Stimulated activated CD4-positive, alpha-beta T cell treated with anti-CD3 and anti-CD28 coated beads, Interleukin-1b, Interleukin-23, amount 100 ng/mL, for 4 hours (primary cell): ENCODE measurements at places on chromosomes 16 and 17.
A peak's percentile ranks its signal among the peaks of the same experiment; 100 is the strongest.

DNA sequence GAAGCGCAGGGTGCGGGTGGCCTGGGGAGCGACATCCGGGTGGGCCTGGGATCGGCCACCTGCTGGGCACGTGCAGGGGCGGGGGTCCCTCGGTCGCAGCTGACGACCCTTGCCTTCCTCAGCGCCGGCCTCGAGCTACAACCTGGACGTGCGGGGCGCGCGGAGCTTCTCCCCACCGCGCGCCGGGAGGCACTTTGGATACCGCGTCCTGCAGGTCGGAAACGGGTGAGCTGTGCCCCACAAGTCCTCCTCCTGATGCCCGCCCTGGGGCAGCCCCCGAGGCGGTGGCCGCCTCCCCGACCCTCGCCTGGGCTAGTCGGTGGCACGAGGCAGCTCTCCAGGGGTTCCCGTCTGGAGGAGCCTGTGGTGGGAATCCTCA is 1.5 kb downstream of the ITGAL start:
- no peak for DNase-seq

- DNase-seq, result no peak
Observed at GRCh38 chr17:22694362-22695227, 1002.3 kb downstream of the KCNJ18 start.

- DNase-seq, result no peak
Observed at GRCh38 chr17:2924211-2924610, 128.0 kb downstream of the RAP1GAP2 start.

DNA sequence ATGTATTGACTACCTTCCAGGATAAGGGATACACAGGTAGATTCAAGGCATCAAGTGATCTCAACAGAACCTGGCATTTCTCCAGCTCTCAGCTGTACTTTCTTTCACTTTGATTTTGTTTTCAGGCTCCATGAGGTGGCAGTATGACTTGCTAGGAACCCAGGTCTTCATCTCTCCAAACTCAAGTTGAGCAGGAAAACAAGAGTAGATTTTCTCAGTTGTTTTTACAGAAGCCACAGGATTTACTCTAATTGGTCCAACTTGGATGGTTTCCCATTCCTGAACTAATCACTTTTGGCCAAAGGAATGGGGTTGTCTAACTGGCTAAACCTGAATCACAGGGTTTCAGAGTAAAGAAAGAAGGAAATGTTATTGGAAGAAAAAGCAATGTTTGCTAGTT is 146.6 kb downstream of the TRIM37 start:
- DNase-seq, result no peak

GRCh38 chr16:3949946-3950342 is 69.4 kb upstream of the CREBBP start:
- DNase-seq, result no peak

GRCh38 chr16:73692861-73693260 is 603.8 kb upstream of the PSMD7 start:
- DNase-seq, result no peak

GRCh38 chr16:8764525-8765250 is 32.8 kb downstream of the TMEM186 start:
- DNase-seq, result no peak

- DNase-seq, result no peak
Observed at GRCh38 chr16:64358291-64358690, 763.6 kb downstream of the CDH11 start.

DNA sequence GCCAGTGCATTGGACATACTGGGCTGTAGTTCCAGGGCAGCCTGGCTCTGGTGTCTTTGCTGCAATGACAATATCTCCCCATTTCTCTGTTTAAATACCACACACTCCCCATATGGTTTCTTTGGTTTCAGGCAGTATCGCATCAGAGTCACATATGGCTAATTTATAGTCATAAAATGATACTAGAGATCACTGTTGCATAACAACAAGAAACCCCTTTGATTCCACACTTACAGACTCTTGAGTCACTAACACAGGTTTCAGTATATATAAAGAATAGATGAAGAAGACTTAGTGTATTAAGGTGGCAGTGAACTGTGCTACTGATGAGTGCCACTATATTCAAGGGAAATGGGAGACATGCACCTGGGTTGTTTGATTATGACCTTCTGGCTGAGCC is 281.6 kb downstream of the WWOX start:
- no peak for DNase-seq

GRCh38 chr16:73171901-73172240 is 123.9 kb upstream of the ZFHX3 start:
- no peak for DNase-seq

- no peak for DNase-seq
Observed at GRCh38 chr17:41717408-41718286, 5.5 kb downstream of the GAST start.

DNA sequence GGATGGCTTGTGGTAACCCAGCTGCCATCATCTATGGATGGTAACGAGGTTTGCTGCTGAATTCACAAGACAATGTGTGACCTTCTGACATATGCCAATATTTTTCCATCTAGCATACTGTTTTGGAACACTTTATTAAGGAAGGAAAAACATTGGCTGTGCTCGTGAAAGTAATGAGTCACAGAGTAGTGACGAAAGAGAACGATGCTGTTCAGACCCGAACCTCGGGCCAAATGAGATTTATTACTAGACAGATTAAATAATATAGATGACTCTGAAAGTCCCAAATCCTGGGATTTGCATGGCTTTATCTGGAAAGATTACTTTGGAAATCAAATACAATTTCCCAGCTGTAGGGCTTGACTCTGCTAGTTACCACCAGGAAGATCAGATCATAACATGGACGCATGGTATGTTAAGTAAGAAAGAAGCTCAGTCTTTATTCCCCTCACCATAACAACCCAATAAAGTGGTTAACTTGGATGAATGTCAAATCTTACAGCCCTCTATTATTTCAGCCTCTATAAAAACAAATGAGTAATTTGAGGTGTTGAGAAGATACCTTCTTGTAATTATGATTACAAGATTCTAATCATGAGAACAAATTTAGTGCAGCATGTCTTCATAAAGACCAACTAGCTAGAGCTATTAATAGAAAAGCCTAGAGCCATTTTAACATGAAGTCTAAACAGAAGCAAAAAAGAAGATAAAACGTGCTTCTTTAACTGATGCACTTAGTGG is 32.6 kb downstream of the ERN1 start:
- no peak for DNase-seq

DNA sequence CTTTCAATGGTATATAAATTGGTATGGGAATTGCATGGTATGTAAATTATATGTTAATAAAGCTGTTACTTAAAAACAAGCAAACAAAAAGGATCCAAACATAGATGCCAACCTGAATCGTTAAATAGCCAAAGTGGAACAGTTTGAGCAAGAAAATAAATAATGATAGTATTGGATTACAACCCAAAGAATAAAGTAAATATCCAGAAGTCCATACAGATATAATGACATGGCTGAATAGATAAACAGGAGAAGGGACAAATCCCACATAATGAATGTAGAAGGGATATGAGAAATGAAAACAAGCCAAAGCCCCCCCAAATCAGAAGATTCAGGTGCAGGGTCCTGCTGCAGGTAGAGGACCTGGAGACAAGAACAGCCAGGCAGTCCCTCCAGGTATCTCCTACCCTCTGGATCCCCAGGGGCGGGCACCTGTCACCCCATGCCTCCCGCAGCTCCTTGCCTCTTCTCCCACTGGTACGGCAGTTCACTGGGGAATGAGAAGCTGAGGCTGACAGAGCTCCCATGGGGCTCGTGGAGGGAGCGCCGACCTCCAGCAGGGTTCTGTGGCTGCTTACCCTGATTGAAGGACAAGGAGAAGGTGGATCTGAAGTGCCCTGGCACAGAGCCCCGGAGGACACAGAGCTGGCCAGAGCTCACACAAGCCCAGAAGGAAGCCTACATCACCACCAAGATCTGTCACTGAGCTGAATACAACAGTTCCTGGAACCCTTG is 9.9 kb upstream of the LCAT start:
- DNase-seq, result no peak

- no peak for DNase-seq
Observed at GRCh38 chr16:88494335-88495154, 41.5 kb downstream of the ZFPM1 start.

DNA sequence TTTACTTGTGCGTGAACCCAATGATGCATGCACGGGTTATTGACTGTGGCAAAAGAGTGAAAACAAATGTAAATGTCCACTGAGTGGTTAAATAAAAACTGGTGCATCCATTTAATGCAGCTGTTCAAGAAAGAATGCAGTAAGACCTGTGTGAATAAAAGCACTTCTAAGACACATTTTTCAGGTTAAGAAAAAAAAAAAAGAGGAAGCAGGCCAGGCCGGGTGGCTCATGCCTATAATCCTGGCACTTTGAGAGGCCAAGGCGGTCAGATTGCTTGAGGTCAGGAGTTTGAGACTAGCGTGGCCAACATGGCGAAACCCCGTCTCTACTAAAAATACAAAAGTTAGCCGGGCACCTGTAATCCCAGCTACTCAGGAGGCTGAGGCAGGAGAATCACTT is 11.8 kb downstream of the CNGB1 start:
- no peak for DNase-seq

- no peak for DNase-seq
Observed at GRCh38 chr16:89964201-89964600, 15.6 kb downstream of the DEF8 start.

DNA sequence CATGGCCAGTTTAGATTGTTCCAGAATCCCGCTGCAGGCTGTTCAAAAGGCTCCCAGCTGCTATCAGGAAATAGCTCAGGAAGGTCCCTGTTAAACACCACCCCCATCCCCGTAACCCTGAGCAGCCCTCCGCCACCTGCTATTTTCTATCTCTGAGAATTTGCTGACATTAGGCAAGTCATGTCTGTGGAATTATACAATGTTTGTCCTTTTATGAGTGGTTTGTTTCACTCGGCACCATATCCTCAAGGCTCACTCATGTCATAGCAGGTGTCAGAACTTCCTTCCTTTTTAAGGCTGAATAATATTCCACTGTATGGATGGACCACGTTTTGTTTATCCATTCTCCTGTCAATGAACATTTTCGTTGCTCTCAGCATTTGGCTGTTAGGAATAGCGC is 164.3 kb upstream of the FOXF1 start:
- DNase-seq, result no peak

- peak; percentile 55 for DNase-seq
Observed at GRCh38 chr17:27236717-27237315, 57.1 kb upstream of the WSB1 start.

- no peak for DNase-seq
Observed at GRCh38 chr16:84446596-84447392, 57.7 kb downstream of the MEAK7 start.

- no peak for DNase-seq
Observed at GRCh38 chr16:14202697-14203096, 131.6 kb downstream of the MRTFB start.

DNA sequence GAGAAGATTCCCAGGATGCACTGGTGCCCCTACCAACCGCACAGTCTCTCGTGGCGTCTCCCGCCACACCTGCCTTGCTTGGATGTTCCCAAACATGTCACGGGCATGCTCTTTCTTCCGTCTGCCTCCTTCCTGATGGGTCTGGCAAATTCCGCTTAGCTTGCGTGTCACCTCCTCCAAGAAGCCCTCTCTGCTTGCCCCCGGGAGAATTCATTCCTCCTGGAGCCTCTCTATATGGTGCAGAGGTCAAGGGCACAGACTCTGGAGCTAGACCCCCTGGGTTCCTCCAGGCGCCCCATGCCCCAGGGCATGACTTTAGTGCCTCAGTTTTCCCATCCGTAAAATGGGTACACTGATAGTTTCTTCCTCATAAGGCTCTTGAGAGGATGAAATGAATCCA is 21.1 kb downstream of the LITAF start:
- DNase-seq, result no peak

GRCh38 chr17:69516911-69517310 is 102.4 kb downstream of the MAP2K6 start:
- no peak for DNase-seq

DNA sequence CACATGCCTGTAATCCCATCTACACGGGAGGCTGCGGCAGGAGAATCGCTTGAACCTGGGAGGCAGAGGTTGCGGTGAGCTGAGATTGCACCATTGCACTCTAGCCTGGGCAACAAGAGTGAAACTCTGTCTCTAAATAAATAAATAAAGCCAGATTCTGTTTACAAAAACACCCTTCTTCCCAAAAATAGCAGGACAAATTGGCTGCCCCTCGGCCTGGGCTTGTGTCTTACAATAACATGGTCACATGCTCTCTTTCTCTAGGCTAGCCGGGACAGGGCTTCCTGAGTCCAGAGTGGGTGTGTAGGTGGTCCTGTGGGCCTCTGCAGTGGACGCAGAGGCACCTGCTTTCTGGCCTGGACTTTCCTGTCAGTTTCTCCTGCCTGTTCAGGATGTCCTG is 3.2 kb upstream of the EDC4 start:
- DNase-seq, result no peak

- peak; percentile 30 for DNase-seq
Observed at GRCh38 chr16:3654249-3654991, at the start of gene DNASE1. Gene DNASE1, plus strand, starts transcription at chr16:3654691. Its CDS starts 683 bp downstream, at chr16:3655374.

DNA sequence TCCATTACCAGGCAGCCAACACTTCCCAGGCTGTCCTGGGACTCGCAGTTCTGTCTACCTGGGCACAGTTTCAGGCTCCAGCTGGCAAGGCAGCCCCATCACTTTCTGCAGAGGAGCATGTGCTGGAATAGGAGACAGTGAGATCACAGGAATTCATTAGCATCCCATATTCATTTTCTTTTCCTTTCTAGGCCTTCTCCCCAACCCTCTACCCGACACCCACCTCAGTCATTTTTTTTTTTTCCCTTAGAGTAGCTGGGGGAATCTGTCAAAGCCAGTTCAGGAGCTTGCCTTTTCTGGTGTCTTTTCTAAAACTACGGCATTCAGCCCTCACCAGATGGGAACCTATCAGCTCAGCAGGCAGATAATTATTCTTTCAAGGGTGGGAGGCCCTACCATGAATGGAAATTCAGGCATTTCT is 42.4 kb upstream of the FBXO47 start:
- no peak for DNase-seq

- no peak for DNase-seq
Observed at GRCh38 chr17:43536236-43536992, 9.7 kb downstream of the ETV4 start.

DNA sequence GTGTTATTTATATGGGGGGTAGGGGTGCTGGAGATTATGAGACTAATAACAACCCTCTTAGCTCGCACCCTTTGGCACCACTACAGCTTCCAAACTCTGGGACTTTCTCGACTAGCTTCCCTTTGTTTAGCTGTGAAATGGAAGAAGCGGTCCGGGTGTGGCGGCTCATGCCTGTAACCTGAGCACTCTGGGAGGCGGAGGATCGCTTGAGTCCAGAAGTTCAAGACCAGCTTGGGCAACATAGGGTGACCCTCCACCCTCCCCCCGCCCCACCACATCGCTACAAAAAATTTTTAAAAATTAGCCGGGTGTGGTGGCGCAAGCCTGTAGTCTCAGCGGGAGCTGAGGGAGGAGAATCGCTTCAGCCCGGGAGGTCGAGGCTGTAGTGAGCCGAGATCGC is 814 bp upstream of the CDH3 start:
- no peak for DNase-seq

DNA sequence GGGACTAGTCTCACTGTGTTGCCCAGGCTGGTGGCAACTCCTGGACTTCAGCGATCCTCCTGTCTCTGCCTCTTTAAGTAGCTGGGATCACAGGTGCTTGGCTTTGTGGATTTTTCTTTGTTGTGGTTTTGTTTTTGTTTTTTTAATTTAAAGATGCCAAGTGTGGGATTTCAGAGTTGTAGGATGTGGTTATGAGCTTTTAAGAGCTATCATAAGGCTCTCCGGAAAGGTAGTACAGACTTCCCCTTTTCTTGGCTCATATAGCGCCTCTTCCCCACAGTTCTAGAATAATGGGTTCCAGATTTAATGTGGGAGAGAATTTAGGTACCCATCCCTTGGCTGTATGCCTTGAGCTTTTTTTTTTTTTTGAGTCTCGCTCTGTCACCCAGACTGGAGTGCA is 17.1 kb downstream of the AKAP1 start:
- no peak for DNase-seq
